ENCODE measurements at places on chromosomes 1 and 21. TPM values are rescaled to one million over a fixed set of nuclear protein-coding genes. Genes with fewer than 3 reads are reported as not detected.

The AMY1A gene
- not detected for total RNA-seq

The CPTP gene
- total RNA-seq, result 17.5 TPM

The AIRE gene
- 0.10 TPM for total RNA-seq

The ZNF593 gene
- 15.8 TPM for total RNA-seq

The CRYBG2 gene
- 13.7 TPM for total RNA-seq

DNA sequence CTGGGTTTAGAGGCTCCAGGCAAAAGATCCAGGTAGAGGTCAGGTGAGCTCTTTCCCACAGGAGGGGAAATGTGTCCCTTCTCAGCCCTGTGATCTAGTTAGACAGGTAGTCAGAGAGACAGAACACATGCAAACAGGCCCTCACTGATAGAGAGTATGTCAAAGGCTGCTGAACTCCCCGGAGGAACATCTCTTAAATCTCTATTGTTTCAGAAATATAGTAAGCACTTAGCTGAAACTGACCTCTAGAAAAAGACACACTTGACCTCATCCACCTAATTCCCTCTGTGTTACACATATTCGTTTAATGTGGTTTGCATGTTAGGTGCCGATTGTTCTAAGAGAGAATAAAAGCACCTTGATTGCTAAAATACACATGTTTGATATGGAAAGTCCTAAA lies 23.3 kb downstream of the SUSD4 start:
- DNase-seq, result no peak

DNA sequence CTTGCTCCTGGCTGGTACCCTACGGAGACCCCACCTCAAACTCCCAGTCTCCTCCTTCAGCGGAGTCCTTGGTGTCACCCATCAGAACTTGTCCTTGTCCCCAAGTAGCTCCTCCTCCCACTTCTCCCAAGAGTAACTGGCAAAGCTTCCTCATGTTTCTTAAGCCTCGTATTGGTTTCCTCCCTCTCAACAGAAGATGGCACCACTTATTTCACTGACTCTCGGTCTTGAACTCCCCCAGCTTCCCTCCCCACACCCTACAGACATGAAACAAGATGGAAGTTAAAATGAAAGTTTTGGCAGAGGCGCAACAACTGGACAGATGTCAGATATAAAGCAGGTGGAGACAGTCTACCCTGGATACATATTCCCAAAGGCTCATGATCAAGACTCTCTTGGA lies 13.4 kb downstream of the RAB7B start:
- DNase-seq, result no peak

- no peak for DNase-seq
Measured at GRCh38 chr1:45669859-45670655, 16.3 kb downstream of the GPBP1L1 start.

Measured in tongue (tissue), 3 donors.